Naive thymus-derived CD8-positive, alpha-beta T cell (primary cell): ENCODE measurements at places on chromosomes 1 and 21. TPM values are rescaled to one million over a fixed set of nuclear protein-coding genes. Genes with fewer than 3 reads are reported as not detected.
A peak's percentile ranks its signal among the peaks of the same experiment; 100 is the strongest.

The LCE2B gene
- total RNA-seq: not detected

The NES gene
- total RNA-seq: not detected

The AADACL4 gene
- not detected for total RNA-seq

The TRABD2B gene
- not detected for total RNA-seq

The S100A9 gene
- 2.2 TPM for total RNA-seq

The ID3 gene
- total RNA-seq: 64.8 TPM

The OR10X1 gene
- not detected for total RNA-seq

The LMX1A gene
- total RNA-seq: not detected

DNA sequence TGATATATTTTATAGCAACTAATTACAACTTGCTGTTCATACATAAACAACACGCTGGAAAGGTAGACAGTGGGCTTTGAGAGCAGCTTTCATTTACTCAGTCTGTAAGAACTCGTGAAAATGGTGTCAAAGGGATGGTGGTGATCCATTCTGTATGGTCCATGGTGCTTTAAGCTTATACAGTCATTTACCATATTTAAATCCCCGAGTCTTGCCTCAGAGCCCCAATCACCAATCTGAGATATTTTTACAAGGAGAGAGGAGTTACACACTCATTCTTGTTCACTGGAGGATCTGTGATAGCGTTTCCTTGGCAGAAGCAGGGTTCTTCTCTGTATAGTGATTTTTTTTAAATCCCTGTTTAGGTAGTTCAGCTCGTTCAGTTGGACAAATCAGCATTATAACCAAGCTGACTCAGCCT is 694.6 kb downstream of the USP25 start:
- no peak for DNase-seq

GRCh38 chr1:44757420-44757819 is 17.8 kb downstream of the KIF2C start:
- no peak for DNase-seq

DNA sequence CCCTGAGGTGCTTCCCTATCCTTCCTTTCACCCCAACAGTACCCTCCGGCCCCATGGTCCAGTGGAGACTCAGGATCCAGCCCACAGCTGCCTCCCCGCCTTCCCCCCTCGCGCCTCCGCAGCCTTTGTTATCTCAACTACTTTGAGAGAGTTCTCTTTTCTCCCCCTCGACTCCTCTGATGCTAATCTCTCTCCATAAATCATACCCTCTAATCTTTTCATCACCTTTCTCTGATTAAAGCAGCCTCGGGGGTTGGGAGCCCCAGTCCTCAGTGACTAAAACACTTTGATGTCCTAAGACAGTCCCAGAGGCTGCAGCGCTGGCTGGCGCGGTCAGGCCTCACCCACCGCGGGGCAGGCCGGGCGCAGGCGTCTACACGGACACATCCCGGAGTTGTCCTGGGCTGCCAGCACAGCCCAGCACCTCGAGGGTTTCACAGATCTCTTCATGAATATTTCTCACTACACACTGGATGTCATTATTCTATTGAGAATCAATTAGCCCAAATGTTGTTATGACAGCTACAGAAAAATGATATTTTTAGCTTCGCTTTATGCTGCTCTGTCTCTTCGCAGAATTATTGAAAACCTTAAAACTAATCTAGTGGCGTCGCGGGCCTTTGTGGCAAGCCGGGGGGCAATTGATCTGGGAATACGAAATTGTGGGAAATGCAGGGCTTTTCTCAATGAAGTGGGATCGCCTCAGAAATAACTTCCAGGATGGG is 289.5 kb downstream of the RRAGC start:
- DNase-seq: no peak

- no peak for DNase-seq
Measured at GRCh38 chr1:25891606-25892005, 14.6 kb downstream of the STMN1 start.

DNA sequence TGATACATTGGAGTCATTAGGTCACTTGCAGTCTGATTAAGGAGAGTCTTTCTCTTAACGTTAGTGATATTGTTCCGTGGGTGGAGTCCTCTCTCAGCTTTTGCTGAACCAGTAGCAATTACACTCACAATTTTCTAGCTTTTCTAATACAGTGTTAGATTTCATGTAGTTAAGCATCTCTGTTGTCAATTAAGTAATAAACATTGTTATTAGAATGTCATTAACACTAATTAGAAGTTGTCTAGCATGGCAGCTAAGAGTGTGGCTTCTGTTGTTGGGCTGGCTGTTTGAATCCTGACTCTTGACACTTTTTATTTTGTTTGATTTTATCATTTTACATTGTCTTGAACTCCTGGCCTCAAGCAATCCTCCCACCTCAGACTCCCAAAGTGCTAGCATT is 33.4 kb downstream of the FAAH start:
- no peak for DNase-seq

DNA sequence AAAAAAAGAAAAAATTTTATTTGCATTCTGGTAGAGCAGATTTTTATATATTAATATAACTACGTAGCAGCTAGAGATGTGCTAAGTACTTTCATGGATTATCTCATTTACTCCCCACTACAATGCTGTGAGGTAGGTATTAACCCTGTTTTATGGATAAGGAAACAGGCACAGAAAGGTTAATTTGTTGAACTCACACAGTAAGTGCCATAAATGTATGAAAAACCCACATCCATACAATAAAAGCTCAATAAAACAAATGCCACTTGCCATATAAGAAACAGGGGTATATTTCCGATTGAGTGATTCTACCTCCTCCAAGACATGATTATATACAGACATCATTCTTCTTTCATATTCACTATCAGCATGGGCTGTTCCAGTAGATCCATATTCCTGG is 83.1 kb downstream of the INTS7 start:
- DNase-seq: no peak

- DNase-seq: peak; percentile 71
Measured at GRCh38 chr1:1068517-1069055, 5.5 kb downstream of the RNF223 start.

- DNase-seq: no peak
Measured at GRCh38 chr1:59314776-59315528, 18.1 kb downstream of the FGGY start.

DNA sequence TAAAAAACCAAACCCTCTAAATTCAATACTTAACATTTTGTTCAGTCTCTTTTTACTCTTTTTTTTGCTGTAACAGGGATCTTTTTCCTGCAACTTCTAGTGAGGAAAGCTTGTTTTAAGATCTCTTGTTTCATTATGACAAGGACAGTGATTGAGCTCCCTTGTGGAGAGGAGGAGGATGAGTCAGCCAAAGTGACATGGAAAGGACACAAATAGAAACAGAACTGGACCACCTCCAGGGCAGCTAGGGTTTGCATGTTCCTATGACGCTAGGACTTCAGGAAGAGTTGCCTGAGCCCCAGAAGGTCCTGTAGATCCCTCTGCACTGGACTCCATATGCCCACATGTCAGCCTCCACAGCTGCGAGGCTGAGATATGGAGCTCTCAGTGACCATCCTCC is 212.6 kb upstream of the FAM78B start:
- DNase-seq: no peak

DNA sequence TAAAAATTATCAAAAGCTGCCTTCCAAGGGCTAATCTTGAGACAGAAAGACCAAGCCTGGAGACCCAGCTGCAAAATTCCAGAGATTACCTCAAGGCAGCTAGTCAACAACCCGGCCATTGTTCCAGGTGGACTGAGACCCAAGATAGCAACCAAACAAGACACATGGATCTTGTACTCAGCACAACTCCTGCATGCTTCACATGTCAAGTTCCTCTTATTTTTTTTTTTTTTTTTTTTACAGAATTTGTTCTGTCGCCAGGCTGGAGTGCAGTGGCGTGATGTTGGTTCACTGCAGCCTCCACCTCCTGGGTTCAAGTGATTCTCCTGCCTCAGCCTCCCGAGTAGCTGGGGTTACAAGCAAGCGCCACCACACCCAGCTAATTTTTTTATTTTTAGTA is 40.1 kb downstream of the CD2 start:
- no peak for DNase-seq

DNA sequence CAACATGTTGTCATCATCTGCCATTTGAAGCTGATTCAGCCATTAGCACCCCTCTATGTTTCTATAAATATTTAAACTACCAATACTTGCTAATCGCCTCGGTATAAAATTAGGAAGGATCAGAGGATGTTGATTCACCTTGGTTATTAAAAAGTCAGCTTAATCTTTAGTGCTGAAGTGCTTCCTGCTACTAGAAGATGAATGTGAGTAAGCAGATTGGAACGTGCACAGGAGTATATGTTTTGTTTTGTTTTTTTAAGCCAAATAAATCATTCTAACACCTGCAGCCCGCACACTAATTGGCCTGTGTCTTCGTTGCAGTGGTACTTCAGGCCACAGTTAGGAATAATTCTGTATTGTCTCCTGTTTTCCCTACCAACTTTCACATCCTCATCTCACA is 485.7 kb downstream of the AJAP1 start:
- DNase-seq: no peak

DNA sequence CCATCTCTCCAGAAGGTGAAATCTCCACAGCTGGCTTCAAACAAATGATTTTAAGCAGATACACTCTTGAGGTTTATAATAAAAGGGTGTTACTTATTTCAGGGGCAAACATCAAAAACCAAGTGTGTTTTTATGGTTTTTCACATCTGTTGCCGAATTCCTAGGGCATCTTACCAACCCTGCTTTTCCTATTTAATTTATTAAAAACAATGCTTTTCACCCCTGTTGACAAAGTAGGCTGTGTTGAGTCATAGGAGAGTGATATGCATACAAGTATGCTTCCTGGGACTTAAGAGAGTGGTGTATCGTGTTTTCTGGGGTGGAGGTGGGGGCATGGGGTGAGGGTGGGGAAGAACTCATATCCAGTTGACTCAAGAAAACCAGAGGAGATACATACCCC is 29.3 kb upstream of the IL20 start:
- DNase-seq: no peak

GRCh38 chr1:23211955-23212354 is 5.3 kb downstream of the HTR1D start:
- DNase-seq: no peak

DNA sequence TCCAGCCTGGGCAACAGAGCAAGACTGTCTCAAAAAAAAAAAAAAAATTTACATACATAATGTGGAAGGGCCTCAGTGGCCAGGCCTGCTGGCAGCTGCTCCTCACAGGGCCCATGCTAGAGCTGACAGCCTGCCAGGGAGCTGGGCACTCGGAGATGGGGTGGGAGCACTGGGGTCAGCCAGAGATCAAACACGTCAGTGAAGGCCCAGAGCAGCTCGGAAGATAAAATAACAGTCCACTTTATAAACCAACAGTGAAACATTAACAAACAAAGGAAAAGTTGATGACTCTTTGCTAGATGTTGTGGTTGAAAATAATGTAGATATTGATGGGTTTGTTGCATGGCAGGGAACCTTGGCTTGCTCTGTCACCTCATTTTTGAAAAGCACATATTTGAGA is 42.7 kb downstream of the ATP5PF start:
- no peak for DNase-seq

GRCh38 chr1:114454539-114454938 is 56.5 kb downstream of the TRIM33 start:
- no peak for DNase-seq

- no peak for DNase-seq
Measured at GRCh38 chr1:175887521-175887920, 144.1 kb upstream of the TNR start.

GRCh38 chr1:65471861-65472332 is 51.4 kb downstream of the LEPR start:
- DNase-seq: no peak

DNA sequence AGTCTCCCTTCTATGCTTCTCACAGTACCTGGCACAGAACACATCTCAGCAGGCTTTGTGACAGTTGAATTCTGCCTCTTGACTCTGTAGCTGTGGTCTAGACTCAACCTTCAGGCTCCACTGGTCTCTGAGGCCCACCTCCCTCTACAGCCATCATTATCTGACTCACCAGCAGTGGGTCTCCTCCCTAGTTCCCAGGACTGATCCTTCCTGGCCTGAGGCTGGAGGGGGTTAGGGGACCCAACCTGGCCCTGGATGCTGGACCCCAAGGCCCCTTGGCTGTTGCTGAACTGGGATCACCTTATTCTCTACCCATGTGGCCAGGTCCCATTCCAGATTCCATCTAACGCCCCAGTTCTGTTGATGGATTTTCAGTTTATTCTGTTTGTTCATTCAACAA is 43.1 kb upstream of the FOXO6 start:
- no peak for DNase-seq

- no peak for DNase-seq
Measured at GRCh38 chr1:3732434-3733093, 19.7 kb upstream of the CCDC27 start.

DNA sequence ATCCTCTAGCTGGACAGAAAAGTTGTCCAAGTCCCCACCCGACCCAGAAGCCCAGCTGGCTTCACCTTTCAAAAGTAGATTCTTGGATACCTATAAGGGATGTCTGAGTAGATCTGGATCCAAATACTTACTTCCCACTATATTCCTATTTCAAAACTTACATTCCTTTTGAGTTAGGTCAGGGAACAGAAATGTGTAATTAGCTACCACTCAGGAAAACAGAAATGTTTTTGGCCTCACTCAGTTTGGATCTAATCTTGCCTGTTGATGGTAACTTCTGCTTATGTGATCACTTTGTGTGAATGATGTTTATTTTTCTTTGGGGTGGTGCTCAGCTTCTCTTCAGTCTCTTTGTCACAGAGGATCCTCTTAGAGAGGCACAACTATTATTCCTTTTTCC is 814.4 kb upstream of the RGS18 start:
- DNase-seq: no peak

DNA sequence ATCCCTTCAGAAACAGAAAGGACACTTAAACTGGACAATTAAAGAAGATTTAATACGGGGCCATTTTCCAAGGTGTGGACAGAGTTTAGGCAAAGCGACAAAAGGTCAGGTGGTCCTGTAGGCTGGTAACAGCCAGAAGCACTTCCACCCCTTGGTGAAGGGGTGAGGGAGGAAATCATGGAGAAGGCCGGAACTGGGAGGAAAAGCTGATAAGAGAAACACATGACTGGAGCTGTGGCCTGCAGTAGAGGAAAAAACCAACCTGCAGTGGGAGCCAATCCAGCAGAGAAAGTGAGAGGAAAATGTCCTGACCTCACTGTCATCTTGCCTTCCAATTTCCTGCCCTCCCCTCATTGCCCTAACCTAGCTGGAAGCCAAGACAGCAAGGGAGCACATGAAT is 249.8 kb downstream of the LMO4 start:
- no peak for DNase-seq

GRCh38 chr1:228935198-228935663 is 200.0 kb downstream of the RHOU start:
- DNase-seq: no peak
